ENCODE measurements at places on chromosomes 5 and 9.

- DNase-seq: no peak
Observed at GRCh38 chr5:76657683-76658311, 34.6 kb upstream of the F2RL2 start.

- no peak for DNase-seq
Observed at GRCh38 chr9:120910643-120911042, 16.0 kb downstream of the TRAF1 start.

- DNase-seq: no peak
Observed at GRCh38 chr9:132582276-132582785, at the start of gene BARHL1. TSS of gene BARHL1 (plus strand) at chr9:132582606. CDS start at chr9:132582798, 192 bp downstream.

- no peak for DNase-seq
Observed at GRCh38 chr9:137050570-137050969, 3.3 kb downstream of the ENTPD2 start.

DNA sequence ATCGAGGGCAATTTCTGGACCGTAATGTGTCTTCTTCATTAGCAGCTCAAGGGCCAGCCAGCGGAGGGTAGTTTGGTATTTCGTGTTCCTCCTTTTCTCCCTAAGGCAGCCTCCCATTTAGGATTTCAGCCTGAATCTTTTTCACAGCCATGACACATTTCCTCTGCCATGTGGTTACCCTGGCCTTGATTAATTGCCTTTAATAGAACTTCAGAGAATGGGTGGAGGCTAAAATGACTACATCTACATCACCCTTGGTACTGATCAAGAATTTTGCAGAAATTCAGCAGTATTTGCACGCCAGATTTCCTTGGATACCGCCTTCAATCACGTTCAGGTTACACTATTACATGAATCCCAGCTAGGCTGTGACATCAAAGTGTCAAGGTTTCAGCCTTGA, 58.0 kb downstream of the ADAMTS16 start:
- no peak for DNase-seq

DNA sequence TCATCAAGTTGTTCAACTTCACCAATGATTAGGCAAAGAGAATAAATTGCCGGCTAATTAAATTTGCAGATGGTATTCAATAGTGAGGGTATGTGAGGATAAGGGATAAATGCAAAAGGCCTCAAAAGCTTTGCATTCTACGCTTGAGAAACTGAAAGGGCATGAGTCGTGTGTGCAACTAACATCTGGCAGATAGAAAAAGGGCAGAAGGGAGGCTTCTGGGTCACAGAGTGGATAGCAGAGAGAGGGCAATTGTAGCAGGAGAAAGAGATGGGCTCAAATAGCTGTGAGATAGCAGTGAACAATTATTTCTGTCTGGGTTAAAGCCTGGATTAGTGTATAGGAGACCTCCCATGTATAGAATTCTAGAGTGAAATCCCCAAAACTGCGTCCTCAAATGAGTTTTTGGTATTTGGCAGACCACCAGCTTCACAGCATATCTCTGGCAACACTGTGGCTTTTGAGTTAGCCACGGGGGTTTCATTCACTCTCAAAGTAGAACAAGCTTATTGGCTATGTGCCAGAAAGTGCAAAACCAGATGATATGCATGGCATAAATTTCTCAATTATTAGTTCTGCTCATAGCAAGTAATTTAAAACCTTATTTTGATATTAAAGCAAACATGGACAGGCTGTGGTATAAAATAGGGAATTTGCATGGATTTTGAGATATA, 586.3 kb downstream of the BRINP1 start:
- DNase-seq: no peak

DNA sequence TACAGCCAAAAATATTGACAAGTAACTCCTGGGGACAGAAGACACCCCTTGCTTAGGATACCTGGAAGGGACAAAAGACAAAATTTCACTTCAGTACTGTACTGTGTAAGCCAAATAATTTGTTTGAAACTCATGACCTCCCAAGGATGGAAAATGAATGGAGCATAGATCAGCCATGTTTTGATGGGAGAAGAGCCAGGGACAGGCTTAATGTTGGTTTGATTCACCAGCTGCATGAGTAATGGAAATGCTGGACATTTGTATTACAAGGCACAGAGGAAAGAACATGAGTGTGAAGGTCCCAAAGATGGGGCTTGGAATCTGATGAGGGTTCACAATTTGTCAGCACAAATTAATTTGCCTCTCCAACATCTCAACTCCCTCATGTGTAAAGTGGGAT, 122.8 kb downstream of the ENC1 start:
- peak; percentile 87 for DNase-seq

- DNase-seq: no peak
Observed at GRCh38 chr9:22105005-22105722, 96.1 kb upstream of the CDKN2B start.

GRCh38 chr9:126498331-126498730, 115.4 kb upstream of the LMX1B start:
- DNase-seq: no peak

DNA sequence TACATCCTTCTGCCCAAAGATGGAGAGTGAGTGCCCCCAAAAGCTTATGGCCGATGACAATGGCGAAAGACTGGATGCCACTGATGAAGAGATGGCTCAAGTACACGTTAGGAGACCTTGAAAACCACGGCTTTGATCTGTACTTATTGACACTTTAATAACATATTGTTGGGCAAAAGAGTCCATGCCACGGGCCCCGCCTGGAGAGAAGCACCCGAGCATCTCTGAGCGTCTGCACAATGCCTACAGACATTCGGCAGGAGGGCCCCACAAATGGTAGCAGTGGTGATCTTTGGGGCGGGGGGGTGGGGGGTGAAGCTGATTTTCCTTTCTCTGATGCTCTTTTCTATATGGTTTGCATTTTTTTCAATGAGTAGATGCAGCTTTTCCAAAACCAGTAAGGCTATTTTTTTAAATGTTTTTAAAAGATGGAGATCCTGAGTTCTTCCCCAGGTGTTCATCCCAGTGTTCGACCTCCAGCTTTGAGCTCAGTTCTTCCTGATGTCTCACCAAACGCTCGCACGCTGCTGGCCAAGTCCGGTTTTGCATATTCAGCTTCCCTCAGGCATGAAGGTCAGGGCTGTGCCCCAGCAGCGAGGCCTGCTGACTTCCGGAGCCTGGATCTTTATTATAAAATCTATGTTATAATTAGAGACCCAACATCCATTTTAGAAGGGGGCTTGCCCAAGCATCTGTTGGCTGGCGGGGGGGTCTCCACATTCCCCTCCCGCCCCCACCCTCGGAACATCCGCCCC, 34.3 kb upstream of the BARHL1 start:
- DNase-seq: no peak

DNA sequence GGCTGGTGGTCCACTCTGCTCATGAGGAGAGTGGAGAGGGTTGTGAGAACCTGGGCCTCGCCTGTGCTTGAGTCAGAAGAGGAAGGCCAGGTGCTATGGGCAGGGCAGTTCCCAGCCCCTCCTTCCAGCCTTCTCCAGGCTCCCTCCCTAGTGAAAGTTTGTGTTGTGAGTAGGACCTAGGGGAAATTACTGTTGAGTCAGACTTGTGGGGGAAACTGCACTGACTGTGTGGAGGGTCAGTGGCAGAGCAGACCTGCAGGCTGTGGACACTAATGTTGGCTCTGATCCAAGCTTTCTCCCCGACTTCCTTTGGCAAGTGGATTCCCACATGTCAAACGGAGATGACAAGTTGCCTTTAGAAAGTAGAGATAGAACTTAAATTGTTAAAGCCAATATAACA, 102.6 kb downstream of the ARHGAP26 start:
- DNase-seq: peak; percentile 76

- no peak for DNase-seq
Observed at GRCh38 chr5:58394339-58394738, 65.5 kb downstream of the PLK2 start.

DNA sequence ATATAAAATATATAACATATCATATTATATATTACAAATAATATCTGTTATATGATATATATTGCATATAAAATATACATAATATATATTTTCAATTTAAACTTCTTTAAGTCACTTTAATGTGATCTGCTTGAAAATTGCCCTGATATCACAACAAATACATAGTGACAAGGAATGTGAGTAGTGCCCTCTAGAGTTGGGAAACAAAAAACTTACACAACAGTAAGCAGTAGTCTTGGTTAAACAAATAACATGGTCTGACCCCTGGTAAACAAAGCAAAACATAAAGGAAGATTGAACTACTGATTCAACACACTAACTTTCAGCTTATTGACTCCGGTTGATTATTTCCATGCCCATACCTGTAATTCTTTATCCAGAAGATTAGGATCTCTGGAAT, 188.3 kb upstream of the NMUR2 start:
- no peak for DNase-seq

DNA sequence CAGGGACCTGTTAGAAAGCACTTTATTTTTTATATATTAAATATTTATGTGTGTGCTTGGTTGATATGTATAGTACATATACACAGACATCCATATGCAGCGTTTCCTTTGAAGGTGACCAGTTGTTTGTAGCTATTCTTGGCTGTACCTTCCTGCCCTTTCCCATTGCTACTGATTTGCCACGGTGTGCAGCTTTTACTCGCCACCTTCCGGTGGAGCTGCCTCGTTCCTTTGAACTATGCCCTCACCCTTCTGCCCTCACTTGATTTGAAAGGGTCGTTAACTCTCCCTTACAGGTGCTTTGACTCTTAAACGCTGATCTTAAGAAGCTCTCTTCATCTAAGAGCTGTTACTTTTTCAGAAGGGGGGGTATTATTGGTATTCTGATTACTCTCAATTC, 20.5 kb downstream of the RGMB start:
- DNase-seq: no peak

DNA sequence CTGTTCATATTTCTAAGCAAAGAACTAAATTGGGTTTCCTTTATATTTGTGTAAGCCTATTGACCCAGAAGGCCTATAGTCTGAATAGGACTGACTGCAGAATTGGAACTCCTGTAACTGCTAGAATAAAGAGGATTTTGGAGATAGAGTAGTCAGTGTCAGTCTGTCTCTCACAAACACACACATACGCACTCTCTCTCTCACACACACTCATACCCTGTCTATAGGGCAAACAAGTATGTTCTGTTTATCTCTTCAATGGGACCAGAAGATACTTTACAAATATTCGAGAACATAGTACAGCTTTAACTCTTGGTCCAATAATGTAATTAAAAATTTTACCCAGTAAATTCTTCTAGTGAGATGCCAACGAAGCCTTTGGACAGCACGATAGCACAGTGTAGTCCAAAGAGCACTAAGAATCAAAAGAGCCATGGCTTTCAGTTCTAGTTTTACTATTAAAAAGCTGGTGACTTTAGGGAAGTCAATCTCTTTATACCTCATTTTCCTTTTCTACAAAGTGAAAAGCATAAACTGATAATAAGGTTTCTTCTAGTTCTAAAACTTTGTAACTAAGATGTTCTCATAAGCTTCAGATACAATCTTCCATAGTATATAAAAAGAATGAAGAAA, 19.3 kb downstream of the ABHD17B start:
- DNase-seq: no peak

GRCh38 chr5:147437161-147437596, 72.7 kb downstream of the DPYSL3 start:
- peak; percentile 63 for DNase-seq

- DNase-seq: no peak
Observed at GRCh38 chr9:117737721-117738226, 33.6 kb downstream of the TLR4 start.

- peak; percentile 85 for DNase-seq
Observed at GRCh38 chr9:2158111-2158610, 143.0 kb downstream of the SMARCA2 start.

GRCh38 chr5:135119481-135119880, 85.5 kb upstream of the PITX1 start:
- no peak for DNase-seq

DNA sequence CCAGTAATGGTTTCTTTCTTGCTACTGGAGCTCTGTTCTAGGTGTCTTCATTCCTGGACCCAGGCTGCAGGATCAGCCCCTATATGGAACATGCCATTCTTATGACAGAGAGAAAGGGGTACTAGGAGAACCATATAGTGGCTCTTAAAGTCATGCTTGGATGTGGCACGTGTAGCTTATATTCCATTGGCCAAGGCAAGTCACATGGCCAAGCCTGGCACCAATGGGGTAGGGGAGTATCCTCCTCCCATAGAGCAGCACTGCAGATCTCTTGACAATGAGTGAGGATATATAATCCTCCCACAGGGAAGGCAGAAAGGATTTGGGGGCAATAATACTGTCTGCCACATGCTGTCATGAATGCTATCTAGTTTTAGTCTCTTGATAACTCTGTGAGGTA, 193.3 kb downstream of the PALM2AKAP2 start:
- no peak for DNase-seq

DNA sequence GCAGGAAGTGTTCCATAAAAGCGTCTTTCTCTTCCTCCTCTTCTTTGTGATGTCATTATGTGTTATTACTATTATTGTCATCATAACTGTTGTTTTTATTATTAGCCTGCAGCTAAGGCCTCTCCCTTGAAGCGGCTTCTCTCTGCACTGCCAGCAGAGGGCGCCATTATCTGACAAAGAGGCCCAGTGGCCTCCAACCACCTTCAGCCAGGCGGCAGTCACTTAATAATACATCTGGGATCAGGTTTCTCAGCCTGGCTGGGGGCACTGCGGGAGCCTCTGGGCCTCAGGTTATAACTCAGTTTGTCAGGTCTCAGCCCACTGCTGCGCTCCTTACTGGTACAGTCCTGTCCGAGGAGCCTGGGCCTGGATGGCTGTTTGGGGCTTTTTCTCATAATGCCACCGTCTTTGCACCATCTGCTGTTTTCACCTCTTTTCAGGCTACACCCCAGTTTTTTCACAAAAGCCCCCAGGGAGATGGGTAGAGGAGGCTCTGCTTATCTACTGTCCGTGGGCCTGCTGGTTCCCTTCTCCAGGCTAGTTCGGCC, 281.9 kb downstream of the NSG2 start:
- DNase-seq: peak; percentile 61

DNA sequence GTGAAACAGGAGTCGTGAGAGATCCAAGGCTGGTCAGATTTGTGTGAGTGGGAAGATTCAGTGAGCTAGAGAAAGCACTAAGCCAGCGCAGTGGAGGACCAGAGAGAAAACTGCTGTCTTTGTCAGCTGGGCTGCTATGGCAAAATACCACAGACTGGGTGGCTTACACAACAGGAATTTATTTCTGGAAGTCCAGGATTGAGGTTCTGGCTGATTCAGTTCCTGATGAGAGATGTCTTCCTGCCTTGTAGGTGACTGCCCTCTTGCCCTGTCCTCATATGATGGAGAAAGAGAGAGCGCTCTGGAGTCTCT, 24.2 kb upstream of the ANKRD33B start:
- DNase-seq: no peak

DNA sequence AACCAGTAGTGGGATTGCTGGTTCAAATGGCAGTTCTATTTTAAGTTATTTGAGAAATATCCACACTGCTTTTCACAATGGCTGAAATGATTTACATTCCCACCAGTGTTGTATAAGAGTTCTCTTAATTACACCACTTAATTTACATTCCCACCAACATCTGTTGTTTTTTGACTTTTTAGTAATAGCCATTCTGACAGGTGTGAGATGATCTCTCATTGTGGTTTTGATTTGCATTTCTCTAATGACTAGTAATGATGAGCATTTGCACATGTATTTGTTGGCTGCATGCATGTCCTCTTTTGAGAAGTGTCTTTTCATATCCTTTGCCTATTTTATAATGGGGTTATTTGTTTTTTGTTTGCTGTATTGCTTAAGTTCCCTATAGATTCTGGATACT, 688.3 kb downstream of the PRR16 start:
- no peak for DNase-seq

- DNase-seq: no peak
Observed at GRCh38 chr9:127905004-127905728, 5.8 kb upstream of the ST6GALNAC6 start.
